ENCODE measurements at places on chromosomes 12 and 14. TPM values are rescaled to one million over a fixed set of nuclear protein-coding genes. Genes with fewer than 3 reads are reported as not detected.

NEUROD4 gene
- total RNA-seq: not detected

HECTD4 gene
- 33.3 TPM for total RNA-seq

DNA sequence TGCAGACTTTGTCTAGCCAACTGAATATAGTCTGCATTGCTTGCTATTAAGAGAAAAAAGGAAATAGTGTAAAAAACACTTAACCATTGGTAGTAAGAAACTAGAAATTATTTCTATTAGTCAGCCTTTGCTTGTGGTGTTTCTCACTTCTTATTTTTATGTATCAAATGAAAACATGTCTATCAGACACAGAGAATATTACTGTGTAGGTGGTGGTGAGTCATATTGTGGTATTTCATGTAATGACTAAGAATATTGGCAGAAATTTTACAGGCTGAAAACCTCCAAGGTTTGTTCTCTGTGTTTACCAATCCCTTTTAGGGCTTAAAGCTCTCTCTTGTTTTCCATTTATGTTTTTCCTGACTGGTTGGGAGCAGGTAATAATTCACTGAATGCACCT, 87.2 kb downstream of the DAAM1 start:
- H3K27me3 ChIP-seq: no peaks in the 10 kb centered on the region
- no peak overlapping the region for H3K27ac ChIP-seq
- no peaks in the 10 kb centered on the region for H3K4me1 ChIP-seq
- DNase-seq: peak; percentile 19
- H3K36me3 ChIP-seq: no peaks in the 10 kb centered on the region
- H3K4me3 ChIP-seq: no peak overlapping the region

GRCh38 chr12:13128291-13128965, 25.0 kb upstream of the GSG1 start:
- H3K4me3 ChIP-seq: no peak overlapping the region
- no peaks in the 10 kb centered on the region for H3K36me3 ChIP-seq
- peaks cover 10% of the 10 kb centered on the region for H3K27me3 ChIP-seq
- no peak overlapping the region for H3K27ac ChIP-seq
- DNase-seq: no peak

TCP11L2 gene
- 4.0 TPM for total RNA-seq

DNA sequence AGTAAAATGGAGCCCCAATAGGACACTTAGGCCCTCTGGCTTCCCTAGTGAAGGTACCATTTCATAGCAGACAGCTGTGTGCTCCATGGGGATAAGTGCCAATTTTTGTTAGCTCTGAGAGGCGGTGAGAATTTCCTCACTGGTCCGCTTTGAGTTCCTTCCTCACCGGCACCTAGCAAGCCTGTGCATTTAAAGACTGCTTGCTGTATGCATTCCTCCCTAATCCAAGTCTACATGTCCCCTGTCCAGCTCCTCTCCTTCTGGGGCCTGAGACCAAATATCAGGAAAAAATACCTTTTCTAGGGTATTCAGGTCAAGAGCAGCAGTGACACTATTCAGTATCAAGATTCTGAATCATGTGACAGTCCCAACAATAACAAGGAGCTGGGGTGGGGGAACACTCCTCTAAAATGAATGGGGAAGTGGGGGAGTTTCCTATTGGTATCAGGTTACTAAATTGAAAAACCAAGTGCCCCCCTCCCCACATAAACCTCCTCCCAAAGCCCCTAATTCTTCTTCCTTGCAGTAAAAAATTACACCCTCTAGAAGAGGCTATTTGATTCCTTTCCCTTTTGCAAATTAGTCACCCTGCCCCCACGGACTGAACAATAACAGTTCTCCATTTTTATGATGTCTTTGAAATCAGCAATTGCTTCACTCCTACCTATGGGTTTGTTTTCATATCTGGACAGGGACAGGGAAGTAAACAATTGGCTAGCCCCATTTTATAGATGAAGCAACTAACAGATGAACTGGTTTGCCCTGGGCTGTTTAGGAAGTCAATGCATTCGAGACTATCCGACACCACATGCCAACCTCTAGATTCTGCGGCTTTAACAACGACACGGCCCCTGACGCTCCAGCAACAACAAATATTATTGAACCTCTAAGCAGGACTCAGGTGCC, 28.9 kb downstream of the BCL11B start:
- no peaks in the 10 kb centered on the region for H3K36me3 ChIP-seq
- H3K27ac ChIP-seq: no peak overlapping the region
- DNase-seq: no peak
- H3K4me1 ChIP-seq: no peaks in the 10 kb centered on the region
- H3K27me3 ChIP-seq: peaks cover 25% of the 10 kb centered on the region

DNA sequence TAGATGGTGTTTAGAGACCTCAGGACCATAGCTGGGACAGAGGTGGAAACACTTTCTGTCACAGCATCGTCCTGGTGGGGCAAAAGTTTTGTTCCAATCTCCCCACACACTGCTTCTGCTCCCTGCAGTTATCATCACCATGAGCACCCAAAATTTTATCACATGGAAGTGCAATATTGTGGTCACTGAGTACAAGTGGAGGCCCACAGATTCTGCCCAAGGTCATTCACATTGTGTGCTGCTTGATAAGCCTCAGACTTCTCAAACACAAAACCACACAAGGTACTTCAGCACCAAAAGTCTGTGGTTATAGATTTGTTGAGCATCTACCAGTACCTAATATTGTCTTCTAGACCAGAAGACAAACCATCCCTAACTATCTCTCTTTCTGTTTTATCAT, 554 bp upstream of the KRT77 start:
- H3K36me3 ChIP-seq: no peaks in the 10 kb centered on the region
- peaks cover 41% of the 10 kb centered on the region for H3K27me3 ChIP-seq
- peaks cover 12% of the 10 kb centered on the region for H3K4me1 ChIP-seq
- no peak overlapping the region for H3K27ac ChIP-seq

RAPGEF3 gene
- total RNA-seq: 0.78 TPM

DNA sequence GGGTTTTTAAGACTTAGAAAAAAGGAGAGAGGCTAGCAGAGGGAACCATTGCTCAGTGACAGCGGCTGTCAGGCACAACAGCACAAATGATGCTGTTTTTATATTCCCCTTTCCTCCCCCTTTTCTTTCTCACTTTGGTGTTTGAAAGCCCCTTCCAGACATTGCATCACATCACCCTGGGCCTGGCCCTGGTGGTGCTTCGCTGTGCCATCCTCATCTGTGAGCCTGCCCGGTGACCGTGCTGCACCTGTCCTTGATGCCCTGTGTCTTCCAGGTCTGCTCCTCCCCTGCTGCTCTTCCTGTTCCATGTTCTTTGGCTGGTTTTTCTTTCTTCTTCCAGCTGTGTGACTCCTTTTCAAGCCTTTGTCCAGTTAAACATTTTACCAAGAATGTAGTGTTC, 24.8 kb downstream of the KLC1 start:
- no peak overlapping the region for H3K27ac ChIP-seq
- no peak for DNase-seq
- H3K27me3 ChIP-seq: no peaks in the 10 kb centered on the region
- no peaks in the 10 kb centered on the region for H3K4me1 ChIP-seq
- H3K4me3 ChIP-seq: no peak overlapping the region
- peaks cover 47% of the 10 kb centered on the region for H3K36me3 ChIP-seq

HNRNPA1 gene
- total RNA-seq: 1,768 TPM

DPPA3 gene
- total RNA-seq: not detected

DNA sequence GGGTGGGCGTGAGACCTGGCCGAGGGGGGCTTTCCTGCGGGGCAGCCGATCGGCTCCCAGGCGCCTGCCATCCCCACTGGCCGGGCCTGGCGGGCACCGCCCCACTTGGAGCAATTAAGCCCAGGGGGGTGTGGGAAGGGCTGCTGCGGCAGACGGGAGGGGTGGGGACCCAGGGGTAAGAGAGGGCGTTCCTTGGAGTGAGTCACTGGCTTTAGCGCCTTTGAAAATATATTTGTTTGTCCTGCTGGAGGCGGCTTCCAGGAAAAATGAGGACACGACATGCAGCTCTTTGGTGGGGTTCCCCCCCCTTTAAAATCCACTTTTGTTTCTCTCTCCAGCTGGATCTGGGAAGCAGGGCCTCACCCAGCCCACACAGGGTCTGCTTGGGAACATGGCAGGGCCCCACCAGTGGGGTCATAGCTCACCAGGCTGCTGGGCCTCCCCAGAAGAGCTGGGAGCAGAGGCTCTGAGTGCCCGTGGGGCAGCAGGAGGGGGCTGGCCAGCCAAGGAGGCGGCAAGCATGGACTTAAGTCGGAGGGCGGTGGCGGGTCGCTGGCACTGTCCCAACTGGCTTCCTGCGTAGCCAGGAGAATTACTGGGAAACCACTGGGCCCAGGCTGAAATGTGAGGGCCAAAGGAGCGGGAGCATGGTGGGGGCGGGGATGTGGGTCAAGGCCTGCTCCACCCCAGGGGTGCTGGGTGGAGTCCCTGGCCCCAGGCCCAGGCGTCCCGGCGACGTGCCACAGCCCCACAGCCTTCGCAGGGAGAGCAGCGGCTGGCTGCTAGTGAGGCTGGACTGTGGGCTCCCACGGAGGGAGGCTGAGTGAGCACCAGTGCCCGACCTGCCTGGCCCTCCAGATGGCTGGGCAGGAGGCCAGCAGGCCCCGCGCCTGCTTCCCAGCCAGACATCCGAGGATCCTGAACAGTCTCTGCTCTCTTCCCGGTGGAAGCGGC, 128.0 kb downstream of the RFLNA start:
- H3K27ac ChIP-seq: peak overlapping the region; percentile 95
- H3K4me1 ChIP-seq: peaks cover 46% of the 10 kb centered on the region
- peak; percentile 90 for DNase-seq
- H3K4me3 ChIP-seq: peak overlapping the region; percentile 33
- no peaks in the 10 kb centered on the region for H3K27me3 ChIP-seq

DNA sequence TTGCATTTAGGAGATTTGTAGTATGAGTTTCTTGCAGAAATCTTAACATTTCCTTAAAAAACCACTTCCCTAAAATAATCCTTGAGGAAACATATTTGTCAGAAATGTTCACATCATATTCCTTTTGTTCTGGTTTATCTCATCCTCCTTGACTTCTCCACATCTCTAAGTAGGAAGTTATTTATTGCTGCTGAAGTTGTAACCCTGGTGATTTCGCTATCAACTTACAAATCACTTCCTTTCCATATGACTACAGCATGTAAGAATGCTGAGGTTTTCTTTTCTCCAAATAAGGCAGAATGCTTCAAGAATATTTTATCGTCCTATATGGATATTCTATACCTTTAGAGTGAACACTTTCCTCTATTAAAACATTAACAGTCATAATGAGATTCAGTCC, 751.7 kb downstream of the NRXN3 start:
- no peak for DNase-seq
- no peaks in the 10 kb centered on the region for H3K4me1 ChIP-seq
- H3K27me3 ChIP-seq: no peaks in the 10 kb centered on the region
- no peak overlapping the region for H3K27ac ChIP-seq

DNA sequence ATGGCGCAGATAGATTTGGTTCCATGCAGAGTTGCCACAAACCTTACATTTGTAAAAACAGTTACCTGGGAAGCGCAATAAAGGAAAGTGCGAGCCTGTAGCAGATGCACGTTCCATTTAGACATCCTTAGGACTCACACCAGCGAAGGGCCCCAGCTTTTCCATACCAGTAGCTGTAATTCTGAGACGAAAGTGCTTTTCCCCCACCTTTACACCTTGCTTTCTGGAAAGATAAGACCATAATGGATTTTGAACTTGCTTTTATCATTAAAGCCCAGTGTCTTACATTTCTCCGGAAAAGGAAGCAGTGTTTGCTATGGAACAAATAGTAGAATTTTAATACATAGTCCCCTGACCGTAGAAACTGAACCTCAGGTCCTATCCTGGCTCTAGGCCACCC, 616 bp upstream of the CCDC77 start:
- peak overlapping the region; percentile 67 for H3K4me3 ChIP-seq
- no peaks in the 10 kb centered on the region for H3K27me3 ChIP-seq
- peaks cover 4% of the 10 kb centered on the region for H3K4me1 ChIP-seq
- no peak for DNase-seq

PLCZ1 gene
- not detected for total RNA-seq

SERPINA9 gene
- total RNA-seq: not detected

DNA sequence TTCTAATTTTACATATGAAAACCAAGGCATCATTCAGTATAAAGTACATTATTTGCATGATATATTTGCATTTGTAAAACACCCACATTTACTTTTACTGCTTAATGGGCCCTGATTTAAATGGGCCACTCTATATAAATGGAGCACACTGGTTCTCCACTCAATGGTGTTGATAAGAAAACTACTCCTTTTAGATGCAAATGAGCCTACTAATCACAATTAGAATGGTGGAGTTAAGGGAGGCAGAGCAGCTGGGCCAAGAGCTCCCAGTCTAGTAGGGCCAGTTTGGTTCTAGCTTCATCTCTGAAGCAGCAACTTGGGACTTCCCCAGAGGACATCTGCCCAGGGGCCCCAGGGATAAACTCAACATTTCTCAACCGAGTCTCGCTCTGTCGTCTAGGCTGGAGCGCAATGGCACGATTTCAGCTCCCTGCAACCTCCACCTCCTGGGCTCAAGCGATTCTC, 120.7 kb downstream of the FOXN3 start:
- no peak overlapping the region for H3K27ac ChIP-seq
- no peak overlapping the region for H3K4me3 ChIP-seq

DNA sequence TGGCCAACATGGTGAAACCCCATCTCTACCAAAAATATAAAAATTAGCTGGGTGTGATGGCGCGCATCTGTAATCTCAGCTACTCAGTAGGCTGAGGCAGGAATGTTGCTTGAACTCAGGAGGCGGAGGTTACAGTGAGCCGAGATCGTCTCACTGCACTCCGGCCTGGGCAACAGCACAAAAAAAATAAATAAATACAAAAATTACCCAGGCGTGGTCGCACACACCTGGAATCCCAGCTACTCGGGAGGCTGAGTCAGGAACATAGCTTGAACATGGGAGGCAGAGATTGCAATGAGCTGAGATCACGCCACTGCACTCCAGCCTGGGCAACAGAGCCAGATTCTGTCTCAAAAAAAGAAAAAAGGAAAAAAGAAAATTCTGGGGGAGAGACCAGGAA, 80.1 kb downstream of the PHETA1 start:
- H3K27ac ChIP-seq: no peak overlapping the region
- H3K4me3 ChIP-seq: no peak overlapping the region
- no peaks in the 10 kb centered on the region for H3K36me3 ChIP-seq
- H3K27me3 ChIP-seq: peaks cover 70% of the 10 kb centered on the region
- no peak for DNase-seq

DNA sequence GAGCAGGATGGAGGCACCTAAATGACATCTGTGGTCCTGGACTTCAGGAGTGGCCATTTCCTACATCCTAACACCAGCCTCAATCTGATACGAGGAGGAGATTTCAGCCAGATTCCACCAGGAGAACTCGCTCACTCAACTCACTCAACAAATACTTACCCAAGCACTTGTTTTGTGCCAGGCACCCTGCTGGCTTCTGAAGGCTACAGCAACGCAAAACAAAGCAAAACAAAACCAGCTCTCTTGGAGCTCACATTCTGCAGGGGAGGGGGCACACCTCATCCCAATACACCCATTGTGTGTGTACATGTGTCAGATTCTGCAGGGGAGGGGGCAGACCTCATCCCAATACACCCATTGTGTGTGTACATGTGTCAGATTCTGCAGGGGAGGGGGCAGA, 144.8 kb downstream of the PIWIL1 start:
- H3K27me3 ChIP-seq: peaks cover 16% of the 10 kb centered on the region
- no peaks in the 10 kb centered on the region for H3K36me3 ChIP-seq
- H3K4me3 ChIP-seq: no peak overlapping the region
- no peaks in the 10 kb centered on the region for H3K4me1 ChIP-seq

GRCh38 chr12:89821896-89822295, 113.3 kb upstream of the ATP2B1 start:
- no peak overlapping the region for H3K27ac ChIP-seq
- no peaks in the 10 kb centered on the region for H3K27me3 ChIP-seq
- no peak for DNase-seq
- H3K4me1 ChIP-seq: peaks cover 12% of the 10 kb centered on the region

MRPL42 gene
- total RNA-seq: 153 TPM

Measured in K562 (cell line).